H54 (cell line): ENCODE measurements at places on chromosomes 7 and 10.

- no peak for DNase-seq
Observed at GRCh38 chr7:13217768-13218167, 530.3 kb downstream of the ARL4A start.

DNA sequence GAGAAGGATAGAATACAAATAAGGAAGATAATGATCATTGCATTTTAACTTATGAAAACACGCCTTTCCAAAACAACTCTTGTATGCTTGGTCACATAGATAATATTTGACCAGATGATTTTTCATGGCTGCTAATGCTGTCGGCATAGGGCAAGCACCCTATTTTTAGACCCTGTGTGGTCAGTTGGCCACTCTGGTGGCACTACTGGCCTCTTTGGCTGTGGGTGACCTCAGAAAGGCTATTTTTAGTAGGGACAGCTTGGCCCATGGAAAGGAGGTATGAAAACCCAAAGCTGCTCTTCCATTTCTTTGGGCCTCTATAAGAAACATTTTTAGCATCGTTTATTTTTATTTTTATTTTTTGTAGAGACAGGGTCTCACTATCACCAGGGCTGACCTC, 12.3 kb downstream of the BMPER start:
- no peak for DNase-seq

GRCh38 chr10:72309290-72310240, 35.8 kb downstream of the DDIT4 start:
- DNase-seq = no peak

GRCh38 chr7:16744518-16745250, 8.9 kb upstream of the TSPAN13 start:
- no peak for DNase-seq

DNA sequence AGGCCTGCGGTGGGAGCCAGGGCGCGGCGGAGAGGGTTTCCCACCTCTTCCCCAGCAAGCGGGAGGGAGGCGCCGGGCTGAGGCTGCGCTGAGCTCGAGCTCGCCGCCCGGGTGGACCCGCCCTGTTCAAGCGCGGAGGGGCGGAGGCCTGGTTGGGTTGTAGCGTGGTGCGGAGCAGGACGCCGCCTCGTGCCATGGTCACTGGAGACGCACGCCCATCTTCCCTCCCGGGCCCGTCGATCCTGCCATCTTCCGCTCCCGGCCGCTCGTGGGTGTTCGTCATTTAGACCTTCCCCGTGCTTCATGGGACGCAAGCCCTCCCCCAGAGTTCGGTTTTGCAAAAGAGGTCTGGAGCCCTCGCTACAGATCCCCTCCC, 9.3 kb upstream of the EN2 start:
- DNase-seq = no peak

GRCh38 chr7:73893342-73894101, 32.6 kb downstream of the TMEM270 start:
- DNase-seq = no peak

DNA sequence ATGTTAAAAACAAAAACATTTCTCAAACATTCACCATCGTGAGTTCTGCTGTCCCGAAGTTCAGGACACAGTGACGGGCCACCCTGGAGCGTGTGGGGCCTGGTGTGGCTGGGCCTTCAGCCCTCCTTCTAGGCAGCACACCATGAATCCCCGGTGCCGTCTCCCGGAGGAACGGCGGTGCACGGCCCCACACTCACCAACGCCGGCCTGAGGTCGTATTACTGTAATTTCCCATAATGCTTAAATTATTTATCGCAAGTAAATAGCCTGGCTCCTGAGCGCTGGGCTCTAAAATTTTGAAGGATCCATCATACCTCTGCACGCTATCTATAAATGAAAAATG, 1.4 kb downstream of the STK32C start:
- no peak for DNase-seq

- DNase-seq = no peak
Observed at GRCh38 chr7:50475340-50475739, 25.2 kb upstream of the FIGNL1 start.

DNA sequence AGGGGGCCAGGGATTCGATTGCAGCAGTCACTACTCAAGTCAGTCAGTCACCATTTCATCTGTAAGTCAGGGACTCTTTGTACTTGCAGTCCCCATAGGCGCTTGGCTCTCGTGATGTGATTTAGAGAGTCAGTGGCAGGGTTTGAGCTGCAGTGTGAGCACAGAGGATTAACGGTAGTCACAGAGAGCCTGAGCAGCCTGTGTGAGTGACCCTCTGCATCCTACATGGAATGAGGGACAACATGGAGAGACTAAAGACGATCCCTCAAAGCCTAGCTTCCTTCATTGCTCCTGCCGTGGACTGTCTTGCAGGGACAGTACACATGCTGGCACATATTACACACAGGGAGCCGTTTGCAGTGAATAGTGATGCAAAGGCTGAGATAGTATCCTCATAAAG, 56.3 kb downstream of the PRPF18 start:
- DNase-seq = no peak

- DNase-seq = no peak
Observed at GRCh38 chr7:101582971-101583370, 46.1 kb downstream of the MYL10 start.

DNA sequence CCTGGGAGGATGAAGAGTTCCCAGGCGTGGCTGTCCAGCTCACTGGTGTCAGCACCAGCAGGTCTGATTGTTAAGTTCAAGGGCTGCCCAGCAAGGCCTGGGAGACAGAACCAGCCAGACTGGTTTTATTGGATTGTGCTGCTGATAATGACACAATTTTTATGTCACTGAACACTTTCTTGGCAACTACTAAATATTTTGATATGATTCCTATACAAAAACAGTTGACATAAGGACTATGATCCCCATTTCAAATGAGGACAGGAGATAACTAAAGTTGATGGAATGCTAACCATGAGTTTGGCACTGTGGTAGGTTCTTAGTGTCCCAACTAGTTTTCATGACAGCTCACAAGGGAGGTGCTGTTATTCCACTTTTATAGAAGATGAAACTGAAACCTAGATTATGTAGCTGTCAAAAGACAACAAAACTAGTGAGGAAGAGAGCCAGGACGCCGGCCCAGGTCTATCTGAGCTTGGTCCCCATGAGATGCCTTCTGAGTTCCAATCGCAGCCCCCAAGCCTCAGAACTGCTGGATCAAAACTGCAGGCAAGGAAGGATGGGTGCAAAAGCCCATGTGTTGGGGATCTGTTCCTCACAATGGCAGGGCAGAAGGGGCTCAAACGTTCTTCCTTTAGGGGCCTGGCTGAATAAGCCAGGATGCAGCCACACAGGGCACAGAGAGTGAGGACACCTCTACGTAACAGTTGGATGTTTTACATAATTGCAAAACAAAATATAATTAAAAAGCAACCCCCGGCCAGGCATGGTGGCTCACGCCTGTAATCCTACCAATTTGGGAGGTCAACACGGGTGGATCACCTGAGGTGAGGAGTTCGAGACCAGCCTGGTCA, 52.8 kb downstream of the COBL start:
- no peak for DNase-seq

DNA sequence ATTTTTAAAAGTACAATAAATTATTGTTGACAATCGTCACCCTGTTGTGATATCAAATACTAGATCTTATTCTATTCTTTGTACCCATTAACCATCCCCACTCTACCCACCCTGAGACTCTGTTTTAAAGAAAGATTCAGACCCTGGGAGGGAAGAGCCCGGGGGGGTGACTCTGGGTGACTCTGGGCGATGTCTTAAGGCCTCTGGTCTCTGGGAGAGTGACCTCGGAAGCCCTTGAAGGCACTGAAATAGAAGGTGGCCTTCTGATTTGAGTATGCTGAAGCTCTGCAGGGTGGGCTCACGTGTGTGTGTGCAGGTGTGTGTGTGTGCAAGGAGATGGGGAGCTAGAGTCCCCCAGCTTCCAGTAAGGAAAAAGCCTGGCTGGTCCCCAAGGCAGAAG, 9.7 kb downstream of the ADAP1 start:
- no peak for DNase-seq

- no peak for DNase-seq
Observed at GRCh38 chr7:155682484-155682883, 38.0 kb downstream of the RBM33 start.

DNA sequence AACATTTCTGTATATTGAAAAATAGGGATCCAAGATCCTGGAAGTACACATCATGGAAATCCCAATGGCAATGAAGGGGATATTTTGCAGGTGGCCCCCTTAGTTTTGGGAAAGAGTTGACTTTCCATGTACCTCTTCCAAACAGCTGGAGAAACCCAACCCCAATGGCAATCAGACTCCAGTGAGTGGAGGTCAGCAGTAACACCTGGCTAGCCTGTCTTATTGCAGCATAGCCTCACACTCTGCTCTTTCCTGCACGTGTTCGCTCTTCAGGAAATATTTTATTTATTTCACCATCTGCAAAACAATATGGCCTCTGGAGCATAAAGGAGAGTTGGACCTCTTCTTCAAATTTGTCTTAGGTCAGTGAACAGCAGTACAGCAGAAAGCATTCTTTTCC, 340.0 kb upstream of the NRP1 start:
- no peak for DNase-seq

DNA sequence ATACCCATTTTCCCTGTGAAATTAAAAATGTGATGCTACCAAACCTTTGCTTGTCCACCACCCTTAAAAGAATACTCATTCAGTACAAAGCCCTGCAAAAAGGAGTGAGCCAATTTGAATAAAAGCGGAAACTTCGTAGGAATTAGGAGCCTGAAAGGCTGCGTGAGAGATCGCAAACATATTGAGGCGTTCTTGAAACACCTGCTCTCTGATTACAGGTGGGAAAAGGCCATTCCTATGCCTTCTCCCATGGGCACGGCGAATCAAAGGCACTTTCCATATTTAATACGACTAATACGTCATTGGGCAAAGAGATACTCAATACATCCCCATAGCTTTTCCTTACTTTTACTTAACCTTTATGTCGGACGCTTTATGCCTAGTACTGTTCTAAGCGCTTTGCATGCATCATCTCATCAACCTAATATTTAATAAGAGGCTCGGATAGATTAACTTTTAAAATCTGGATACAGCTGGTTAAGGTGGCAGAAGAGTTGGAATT, 30.9 kb upstream of the KMT2E start:
- DNase-seq = no peak

DNA sequence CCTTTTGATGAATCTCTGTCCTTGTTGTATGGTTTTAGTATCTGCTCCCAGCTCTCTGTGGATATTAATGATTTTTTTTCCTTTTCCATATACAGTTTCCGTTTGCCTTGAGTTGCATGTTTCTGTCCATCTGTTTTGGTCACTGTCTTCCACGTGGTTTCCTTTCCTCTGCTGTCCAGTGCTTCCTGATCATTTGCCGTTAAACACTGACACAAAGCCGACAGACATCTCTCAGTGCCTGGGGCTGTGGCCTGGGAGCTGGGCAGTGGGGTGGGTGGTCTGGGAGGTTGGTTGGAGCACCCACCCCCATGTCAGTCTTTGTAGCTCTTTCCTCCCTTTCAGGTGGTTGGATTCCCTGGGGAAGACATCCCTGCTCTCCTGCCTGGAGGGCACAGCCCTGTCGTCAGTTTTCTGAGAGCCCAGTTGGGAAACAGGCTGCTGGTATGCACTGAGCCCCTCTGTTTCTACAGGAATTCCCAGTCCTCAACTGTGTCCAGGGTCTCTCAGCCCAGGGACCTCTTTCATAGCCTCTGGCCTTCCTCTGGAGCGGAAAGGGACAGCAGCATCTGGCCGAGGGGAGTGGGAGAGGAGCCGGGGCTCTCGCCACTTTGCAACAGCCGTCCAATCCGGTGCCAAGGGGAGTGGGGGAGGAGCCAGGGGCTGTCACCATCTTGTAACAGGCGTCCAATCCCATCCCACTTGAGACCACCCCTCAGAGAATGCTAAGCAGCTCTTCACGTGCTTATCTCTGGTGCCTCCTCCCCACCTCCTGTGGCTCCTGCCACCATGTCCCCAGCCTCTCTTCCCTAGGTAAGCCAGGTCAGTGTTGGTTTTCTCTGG, 26.7 kb upstream of the MKI67 start:
- DNase-seq = no peak

DNA sequence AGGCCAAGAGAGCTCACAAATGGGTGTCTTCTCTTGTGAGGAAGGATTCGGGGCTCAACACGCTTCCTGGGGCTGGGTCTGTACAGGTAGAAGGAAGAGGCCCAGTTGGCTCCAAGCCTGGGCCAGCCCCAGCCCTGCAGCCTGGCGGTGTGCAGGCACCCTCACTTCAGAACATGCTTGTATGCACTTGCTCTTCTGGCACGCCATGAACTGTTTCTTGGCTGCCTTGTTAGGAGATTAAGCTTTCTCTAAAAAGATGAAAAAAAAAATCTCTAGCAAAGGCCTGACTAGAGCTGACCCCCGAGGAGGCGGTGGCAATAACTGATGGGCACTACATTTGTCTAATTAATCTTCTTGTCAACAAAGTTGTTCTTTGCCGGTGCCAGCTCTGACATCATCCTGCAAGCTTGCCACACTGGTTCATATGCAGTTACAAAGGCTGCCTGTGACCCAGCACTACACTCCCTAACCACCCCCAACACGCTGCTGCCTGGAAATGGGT, 94.7 kb downstream of the WDR11 start:
- no peak for DNase-seq

GRCh38 chr7:142001163-142001874, 5.6 kb downstream of the MGAM start:
- no peak for DNase-seq

GRCh38 chr7:45645141-45645969, 71.2 kb downstream of the ADCY1 start:
- DNase-seq = no peak

GRCh38 chr10:129511758-129512157, 44.7 kb downstream of the MGMT start:
- DNase-seq = no peak

DNA sequence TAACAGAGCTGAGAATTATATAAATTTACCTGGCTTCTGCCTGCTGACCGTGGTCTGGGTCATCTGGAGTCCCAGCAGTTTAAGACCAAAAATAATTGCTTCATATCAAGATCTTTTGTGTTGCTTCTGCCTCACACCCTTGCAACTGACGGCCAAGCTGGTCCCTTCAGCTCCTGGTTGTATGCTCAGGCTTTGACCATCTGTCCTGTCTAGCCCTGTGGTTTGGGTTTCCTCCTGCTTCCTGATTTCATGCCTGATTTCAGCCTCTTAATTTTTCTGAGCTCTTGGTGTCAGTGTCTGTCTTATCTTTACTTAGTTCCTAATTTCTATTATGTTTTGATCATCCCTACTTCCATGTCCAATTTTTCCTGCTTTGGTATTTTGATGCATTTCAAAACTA, 87.9 kb upstream of the PLXDC2 start:
- DNase-seq = no peak

DNA sequence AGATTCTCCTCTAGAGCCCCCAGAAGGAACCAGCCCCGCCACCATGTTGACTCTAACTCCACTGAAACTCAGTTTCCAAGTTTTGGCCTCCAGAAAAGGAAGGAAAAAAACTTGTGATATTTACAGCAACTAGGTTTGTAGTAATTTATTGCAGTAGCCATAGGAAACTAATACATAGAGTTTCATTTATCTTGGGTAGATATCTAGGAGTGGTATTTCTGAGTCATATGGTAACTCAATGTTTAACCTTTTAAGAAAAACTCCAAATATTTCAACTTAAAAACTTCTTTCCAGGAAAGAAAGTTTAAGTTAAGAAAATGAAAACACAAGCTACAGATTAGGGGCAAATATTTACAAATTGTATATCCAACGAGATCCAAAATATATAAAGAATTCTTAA, 576.7 kb downstream of the KCNMA1 start:
- DNase-seq = no peak

GRCh38 chr7:98618786-98619185, 1.7 kb downstream of the NPTX2 start:
- DNase-seq = no peak

- peak; percentile 16 for DNase-seq
Observed at GRCh38 chr10:13271552-13272163, 28.2 kb downstream of the PHYH start.
